ENCODE measurements at places on chromosomes 13 and 19.

DNA sequence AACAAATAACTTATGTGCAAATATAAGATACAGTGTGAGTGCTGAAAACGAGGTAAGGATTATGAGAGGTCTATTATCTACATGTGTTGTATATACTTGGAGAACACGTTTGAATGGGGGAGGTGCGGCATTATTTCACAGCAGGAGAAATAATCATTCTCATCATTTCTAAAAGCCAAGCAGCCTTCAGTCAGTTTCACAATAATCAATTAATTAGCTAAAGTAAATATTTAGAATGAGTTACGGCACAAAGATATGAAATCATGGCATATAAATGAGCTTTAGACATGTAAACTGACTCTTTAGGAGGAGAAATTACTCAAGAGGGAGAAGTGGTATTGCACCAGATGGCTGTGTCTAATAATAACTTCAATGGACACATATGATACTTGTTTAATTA, 366.6 kb downstream of the DNAJC15 start:
- no peak for DNase-seq

DNA sequence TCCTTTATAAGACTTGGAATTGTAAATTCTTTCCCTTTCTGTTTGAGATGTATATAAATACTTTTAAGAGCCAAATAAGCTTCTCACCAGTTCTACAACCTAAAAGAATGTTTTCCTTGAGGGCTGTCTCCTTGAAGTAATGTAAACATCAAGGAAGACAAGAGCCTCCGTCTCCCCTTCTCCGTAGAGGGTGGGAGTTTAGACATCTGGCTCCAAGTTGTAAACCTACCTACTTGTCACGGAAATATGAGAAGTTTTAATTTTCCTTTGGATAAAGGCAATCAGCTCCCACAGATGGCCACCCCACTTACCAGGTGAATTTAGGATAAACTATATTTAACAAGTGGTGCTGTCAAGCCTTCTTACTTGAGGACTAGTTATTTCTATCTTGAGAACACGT, 237.9 kb downstream of the NALCN start:
- no peak for DNase-seq

DNA sequence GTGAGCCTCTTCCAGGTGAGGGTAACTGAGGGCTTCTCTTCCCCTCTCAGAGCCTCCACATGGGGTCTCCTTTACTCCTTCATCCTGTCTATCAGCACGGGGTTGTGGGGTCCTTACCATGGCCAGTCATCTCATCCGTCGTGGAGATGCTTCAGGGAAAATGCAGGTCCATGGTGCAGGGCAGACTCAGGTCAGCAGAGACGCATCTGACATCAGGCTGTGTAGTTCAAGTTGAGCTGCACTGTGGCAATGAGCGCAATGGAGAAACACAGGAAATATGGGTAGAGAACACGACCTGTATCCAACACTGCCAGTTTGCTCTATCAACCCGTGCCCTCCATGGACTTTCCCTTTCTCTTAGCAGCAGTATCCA, 13.9 kb downstream of the LILRA5 start:
- DNase-seq = no peak

GRCh38 chr13:102698649-102698980, 3.8 kb upstream of the METTL21C start:
- no peak for DNase-seq

DNA sequence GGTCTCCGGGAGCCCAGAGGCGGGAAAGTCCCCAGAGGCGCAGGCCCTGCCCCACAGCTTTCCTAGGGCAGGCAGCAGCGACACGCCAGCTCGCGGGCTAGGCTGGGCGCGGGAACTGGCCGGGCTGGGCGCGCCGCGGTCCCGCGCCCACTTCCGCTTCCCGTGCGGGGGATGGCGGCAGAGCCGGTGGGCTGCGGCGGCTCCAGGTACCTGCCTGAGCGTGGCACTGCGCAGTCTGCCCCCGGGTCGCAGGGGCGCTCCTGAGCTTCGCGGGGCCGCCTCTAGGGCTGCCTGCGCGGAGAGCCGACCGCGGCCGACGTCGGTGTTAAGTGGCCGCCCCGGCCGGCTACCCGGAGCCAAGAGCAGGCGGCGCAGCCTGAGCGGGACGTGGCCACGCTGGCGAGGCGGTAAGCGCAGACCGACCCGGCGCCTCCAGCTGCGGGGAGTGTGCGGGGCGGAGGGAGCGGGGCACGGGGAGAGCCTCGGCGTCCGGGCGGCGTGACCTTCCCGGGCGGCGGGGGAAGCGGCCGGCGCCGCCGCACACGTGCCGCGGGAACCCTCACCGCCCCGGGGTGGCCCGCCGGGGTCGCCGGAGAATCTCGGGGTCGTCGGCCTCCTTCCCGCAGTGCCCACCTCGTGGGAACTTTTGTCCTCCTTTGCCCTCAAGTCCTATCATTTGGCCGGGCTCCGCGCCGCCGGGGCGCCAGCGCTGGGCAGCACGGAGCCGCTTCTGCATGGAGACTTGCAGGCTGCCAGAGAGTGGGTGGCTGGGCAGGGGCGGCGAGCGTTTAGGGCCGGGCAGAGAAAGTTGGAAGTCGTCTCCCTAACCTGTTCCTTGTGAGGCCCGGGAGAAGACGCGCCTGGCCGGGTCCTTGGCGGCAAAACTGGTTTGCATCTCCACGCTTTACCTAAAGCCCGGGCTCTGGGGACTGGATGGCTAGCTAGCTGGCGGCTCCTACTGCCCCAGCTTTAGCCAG, 31.4 kb upstream of the MPHOSPH8 start:
- DNase-seq = no peak

DNA sequence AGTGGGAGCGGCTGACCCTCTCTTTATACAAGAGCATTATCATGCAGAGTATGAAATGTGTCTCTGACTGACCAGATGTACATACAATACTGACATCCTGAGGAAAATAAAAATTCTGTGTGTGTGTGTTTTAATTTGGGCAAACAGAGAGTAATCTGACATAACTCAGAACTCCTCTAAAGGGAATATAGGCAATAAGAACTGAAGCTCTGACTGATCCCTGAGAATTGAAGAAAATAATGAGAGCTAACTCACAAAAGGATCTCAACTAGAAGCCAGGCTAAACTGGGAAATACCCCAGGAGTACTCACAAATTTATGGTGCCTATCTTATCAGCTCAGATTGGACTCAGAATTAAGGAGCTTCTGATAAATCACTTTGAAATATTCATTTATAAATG, 539.9 kb downstream of the OLFM4 start:
- no peak for DNase-seq

- DNase-seq = no peak
Measured at GRCh38 chr13:24228852-24229458, 68.4 kb downstream of the SPATA13 start.

DNA sequence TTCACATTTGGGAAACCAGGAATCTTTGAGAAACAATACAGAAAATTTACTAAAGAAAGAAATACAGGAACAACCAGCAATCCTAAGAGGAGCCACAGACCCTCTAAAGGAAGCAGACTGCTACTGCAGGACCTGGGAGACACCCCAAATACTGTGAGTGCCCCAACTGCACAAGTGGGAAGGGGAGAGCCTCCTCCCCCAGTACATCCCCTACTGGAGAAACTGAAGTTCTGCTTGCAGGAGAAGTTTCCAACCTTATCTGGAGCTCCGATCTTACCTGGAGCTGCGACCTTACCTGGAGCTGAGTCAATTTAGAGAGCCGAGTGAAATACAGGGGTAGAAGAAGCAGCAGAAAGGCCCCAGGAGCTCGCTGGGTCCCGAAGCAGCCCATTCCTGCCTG, 236.4 kb upstream of the SPRY2 start:
- DNase-seq = no peak

GRCh38 chr19:46025835-46026234, 3.0 kb upstream of the PGLYRP1 start:
- DNase-seq = no peak

GRCh38 chr13:20492641-20493040, 33.0 kb downstream of the CRYL1 start:
- no peak for DNase-seq

DNA sequence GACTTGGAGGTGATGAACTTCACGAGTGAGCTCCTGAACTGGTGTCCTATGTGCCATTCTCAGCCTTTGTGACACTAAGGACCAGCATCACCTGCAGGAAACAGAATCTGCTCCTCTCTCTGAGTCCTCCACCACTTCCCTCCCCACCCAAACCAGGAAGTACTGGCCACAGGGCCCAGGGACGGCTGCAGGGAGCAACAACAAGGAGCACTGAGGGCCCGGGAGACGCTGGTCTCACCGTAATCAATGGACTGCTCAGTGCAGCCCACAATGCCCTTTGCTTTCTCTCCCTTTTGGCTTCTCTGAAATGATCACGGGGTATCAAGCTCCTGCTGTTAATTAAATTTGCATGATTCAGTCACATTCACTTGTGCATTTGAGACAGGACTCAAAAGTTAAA, 18.6 kb downstream of the PEPD start:
- DNase-seq = no peak

DNA sequence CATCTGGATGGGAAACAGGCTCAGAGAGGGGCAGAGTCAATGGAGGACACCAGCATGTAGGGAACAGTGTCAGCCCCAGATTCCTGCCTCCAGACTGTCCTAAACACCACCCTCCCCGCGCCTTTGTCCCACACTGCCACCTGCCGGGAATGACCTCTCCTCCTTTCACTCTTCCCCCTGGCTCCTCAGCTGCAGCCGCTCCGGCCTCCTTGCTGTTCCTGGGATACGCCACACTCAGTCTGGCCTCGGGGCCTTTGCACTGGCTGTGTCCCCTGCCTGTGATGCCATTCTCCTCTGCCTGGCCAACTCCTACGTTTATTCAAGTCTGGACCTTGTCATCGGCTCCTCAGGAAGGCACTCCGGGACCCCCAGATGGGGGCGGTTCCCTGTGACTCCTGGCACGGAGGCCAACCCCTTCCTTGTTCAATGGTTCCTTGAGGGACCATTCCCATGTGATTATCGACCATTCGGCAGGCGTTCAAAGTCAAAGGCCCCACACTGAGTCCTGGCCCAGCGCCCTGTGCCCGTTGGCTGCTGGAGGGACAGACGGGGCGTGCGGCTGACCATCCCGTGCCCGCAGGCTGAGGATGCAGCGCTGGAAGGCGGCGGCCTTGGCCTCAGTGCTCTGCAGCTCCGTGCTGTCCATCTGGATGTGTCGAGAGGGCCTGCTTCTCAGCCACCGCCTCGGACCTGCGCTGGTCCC, 15.8 kb downstream of the FUT6 start:
- no peak for DNase-seq

DNA sequence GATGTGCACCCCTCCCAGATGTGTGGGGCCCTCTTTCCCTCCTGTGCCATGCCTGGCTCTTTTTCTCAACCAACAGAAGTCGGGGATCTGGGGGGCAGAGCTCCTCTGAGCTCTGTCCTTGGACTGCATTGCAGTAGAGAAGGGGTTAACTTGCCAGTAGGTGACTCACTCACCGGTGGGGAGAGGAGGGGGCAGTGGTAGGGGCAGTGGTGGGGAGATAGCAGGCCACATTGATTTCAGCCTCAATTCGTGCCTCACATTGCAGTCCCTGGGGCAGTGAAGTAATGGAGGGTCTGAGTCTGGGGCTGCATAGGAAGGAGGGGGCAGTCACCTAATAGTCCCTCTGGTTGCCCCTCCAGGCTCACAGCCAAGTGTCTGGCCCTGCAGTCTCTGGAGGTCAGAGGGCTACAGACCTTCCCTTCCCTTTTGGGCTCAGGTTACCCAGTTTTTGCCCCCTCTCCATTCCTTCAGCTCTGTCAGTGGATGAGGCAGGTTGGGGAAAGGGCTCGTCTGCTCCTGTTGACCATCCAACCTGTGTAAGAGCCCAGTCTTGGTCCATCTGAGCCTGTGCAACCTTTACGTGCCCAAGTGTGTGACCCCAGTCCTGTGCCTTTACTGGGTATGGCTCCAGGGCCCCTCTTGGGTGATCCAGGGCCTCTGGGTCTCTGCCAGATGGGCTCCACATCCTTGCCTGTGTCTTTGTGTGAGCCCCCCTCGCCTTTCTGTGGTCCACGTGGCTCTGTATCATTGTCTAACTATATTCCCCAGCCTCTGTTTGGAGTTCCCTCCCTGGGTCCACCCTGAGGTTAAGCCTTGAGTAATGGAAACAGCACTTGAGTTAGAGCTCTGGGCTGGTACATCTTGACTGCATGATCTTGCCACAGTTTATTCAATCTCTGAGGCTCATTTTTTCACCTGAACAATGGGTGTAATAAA, 13.0 kb downstream of the CIC start:
- no peak for DNase-seq

- DNase-seq = no peak
Measured at GRCh38 chr19:41551212-41551610, 24.8 kb upstream of the CEACAM21 start.

DNA sequence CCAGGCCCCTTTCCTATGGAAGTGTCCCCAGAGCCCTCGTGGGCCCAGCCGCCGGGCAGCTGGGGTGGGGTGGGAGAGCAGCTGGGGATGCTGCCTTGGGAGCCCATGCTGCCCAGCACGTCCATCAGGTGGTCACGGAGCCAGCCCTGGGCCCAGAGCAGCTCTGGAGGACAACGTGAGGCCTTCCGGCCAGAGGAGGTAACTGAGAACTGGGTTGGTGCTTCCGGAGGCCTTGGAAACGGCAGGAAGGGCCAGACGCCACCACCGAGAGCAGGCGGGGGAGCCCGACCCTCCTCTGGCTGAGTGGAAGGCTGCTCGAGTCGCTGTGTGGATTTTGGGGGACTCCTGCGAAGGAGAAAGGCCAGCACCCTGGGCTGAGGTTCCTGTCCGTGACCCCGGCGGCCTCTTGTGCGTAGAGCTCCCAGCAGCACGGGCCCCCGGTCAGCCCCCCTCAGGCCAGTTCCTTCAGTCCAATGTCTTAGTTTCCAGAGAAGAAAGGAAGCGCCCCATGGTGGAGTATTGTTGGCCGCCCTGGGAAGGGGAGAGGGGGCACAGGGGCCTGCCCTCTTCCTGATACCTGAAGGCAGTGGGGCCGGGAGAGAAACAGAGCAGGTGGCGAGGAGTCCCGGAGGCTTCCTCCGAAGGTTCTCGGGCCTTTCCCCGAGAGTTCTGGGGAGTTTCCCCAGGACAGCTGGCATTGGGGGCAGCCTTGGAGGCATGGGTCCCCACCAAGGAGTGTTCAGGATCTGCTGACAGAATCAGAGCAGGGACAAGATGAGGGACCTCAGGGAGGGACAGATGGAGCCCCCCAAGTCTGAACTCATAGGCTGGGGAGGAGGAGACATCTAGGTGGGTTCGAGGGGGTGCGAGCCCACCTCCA, 68.8 kb downstream of the MLLT1 start:
- no peak for DNase-seq

- no peak for DNase-seq
Measured at GRCh38 chr19:54967611-54968010, 1.4 kb downstream of the NLRP2 start.

DNA sequence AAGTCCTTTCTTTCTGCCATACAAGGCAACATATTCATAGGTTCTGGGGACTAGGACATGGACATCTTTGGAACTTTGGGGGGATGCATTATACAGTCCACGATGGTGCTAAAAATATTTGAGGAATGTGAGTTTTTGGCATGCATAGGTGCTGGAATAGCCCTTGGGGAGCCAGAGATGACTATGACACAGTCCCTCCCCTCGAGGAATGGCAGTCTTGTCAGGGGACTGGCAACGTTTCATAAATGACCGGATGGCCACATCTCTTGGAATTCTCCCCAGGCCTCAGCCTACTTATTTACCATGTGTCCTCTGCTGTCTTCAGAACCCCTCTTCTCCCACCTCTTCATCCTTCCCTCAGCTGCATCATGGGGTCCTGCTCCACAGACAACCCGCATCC, 13.6 kb downstream of the MEIOSIN start:
- DNase-seq = no peak
